ENCODE measurements at places on chromosomes 3 and 15. TPM values are rescaled to one million over a fixed set of nuclear protein-coding genes. Genes with fewer than 3 reads are reported as not detected.

The CCDC54 gene
- 112 TPM for polyA plus RNA-seq

The CEP19 gene
- 17.1 TPM for polyA plus RNA-seq

DNA sequence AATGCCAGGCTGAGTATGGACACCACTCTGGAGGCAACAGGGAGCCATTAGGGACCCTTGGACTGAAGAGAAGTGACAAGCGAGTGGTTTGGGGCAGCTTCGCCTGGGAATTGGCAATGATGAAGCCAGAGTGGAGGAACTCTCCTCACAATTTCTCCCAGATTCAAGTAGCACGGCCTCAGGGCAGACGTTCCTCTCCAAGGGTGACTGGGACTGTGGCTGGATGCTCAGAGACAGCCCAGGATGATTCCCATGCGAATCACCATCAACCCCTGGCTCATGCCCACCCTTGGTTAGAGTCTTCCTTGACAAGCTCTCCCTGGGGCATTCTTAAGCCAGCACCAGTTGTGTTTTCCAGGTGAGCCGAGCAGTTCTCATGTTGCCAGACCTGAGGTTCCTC is 16.3 kb upstream of the DOCK3 start:
- H3K36me3 ChIP-seq = no peaks in the 10 kb centered on the region
- H3K4me3 ChIP-seq = no peak overlapping the region
- no peak overlapping the region for H3K27ac ChIP-seq
- no peaks in the 10 kb centered on the region for H3K4me1 ChIP-seq

DNA sequence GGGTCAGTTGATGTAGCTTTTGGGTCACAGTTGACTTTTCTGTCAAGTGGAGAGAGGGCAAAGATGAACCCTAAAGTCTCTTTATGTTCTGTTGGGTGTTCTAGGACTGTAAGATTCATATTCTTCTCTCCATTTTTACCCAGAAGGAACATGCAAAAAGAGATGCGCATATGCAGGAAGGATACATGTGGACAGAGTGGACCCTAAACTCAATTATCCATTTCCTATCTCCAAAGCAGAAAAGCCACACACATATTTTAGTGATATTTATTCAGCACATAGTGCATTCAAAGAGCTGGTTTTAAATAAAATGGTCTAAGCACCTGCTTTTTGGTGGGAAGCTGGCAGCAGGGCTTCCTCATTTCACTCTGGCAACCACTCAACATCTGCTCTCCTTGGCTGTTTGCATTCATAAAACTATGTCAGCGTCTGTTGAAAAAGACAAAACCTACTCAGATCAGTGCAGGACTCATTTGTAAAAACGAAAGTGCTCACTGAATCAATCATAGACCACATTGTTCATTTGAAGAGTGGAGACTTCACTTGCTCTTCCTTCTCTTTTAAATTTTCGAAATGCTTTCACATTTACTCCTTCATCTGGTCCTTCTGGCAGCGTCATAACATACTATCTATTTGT is 96.6 kb downstream of the SEMA6D start:
- H3K27me3 ChIP-seq = no peaks in the 10 kb centered on the region
- DNase-seq = no peak
- H3K4me3 ChIP-seq = no peak overlapping the region
- H3K27ac ChIP-seq = no peak overlapping the region
- no peaks in the 10 kb centered on the region for H3K36me3 ChIP-seq

DNA sequence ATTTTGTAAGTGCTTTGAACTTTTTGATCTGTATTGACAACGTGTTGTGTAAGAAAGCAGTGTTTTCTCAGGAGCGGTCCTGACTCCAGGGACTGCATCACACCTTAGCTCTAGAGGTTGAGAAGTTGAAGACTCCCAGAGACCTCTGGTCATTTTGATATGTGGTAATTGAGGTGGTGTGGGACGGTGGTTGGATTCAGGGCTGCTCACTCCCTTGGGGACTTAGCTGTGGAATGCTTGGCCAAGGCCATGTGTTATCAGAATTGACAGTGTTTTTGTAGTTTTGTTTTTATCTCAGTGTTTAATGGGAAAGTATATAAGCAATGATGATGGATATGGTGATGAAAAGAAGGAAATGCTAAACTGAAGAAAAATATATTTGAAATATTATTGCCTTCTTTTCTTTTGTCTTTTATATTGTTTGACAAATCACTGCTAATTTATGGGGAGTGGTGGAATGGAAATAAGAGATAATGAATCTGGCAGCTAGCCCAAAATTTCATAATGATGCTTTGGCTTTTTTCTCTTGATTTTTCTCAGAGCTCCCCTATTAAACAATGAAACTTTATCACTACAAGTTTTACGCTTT is 16.0 kb downstream of the CMSS1 start:
- H3K27ac ChIP-seq = no peak overlapping the region
- no peaks in the 10 kb centered on the region for H3K36me3 ChIP-seq
- H3K4me3 ChIP-seq = no peak overlapping the region
- DNase-seq = no peak

DNA sequence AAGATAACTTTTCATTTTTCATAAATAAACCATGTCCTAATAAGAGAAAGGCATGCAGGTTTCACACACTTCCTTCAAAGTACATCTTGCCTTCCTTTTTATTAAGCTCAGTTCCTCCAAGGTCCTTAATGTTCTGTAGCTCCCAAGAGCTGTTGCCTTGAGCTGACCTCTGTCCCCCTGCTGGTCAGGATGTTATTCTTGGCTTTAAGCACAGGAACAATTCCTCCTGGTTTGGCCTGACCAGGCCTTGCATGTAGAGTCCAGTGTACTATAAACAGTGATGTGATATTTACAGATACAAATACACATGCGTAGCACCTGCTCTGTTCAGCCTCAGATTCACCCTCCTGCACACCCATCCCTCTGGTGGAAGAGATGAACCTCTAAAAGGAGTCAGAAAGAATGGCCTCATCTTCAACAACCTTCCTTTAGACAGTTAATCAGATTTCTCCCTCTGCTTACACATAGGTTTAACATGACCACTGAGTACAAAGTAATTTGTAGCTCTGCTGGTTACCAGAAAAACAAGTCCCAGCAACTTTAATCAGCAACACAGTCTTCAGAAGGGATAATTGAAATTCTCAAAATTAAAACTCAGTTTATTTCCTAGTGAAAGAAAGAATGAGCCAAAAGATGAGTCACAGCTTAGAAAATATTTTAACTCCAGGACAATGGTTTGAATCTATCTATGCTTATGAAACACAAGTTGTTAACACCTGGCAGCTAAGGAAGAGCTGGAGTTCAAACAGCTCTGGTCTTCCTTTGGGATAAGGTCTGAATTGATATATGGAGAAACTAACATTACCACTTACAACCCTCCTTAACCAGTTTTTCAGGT is 46.5 kb downstream of the PTPN9 start:
- no peaks in the 10 kb centered on the region for H3K36me3 ChIP-seq
- peaks cover 30% of the 10 kb centered on the region for H3K4me1 ChIP-seq
- no peaks in the 10 kb centered on the region for H3K27me3 ChIP-seq
- peak overlapping the region; percentile 81 for H3K27ac ChIP-seq
- H3K4me3 ChIP-seq = no peak overlapping the region

GRCh38 chr15:58931987-58932588 is 1.4 kb downstream of the SLTM start:
- peak overlapping the region; percentile 92 for H3K4me3 ChIP-seq
- DNase-seq = peak; percentile 67
- no peaks in the 10 kb centered on the region for H3K27me3 ChIP-seq
- peaks cover 17% of the 10 kb centered on the region for H3K4me1 ChIP-seq
- peak overlapping the region; percentile 97 for H3K27ac ChIP-seq

DNA sequence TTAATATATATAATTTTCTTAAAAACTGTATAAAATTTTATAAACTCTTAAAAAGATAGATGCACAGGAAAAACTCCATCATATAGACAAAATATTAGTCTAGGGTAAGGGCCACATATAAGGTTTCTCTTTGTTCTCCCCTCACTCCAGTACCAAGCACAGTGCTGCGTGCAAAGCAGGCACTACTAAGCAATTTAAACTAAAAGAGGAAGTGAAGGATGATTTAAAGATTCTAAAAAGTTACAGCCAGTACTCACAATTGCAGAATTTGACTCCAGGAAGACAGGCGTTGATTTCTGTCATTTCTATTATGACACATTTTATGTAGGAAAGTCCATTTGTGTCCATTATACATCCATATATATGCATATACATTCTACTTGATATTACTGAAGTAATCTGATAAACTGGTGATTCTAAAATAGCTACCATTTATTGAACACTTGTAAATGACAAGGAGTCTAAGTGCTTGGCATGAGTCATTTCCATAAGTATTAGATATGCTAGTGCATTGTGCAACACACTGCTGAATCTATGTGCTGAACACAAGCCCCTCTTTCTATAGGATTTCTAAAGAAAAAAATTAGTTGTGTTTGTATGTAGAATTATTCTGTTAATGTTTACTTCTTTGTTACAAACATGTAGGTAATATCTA is 785.5 kb upstream of the ARRDC4 start:
- H3K4me1 ChIP-seq = no peaks in the 10 kb centered on the region
- no peak overlapping the region for H3K4me3 ChIP-seq
- DNase-seq = no peak
- H3K27ac ChIP-seq = no peak overlapping the region

The SLC9C1 gene
- 20.0 TPM for polyA plus RNA-seq

DNA sequence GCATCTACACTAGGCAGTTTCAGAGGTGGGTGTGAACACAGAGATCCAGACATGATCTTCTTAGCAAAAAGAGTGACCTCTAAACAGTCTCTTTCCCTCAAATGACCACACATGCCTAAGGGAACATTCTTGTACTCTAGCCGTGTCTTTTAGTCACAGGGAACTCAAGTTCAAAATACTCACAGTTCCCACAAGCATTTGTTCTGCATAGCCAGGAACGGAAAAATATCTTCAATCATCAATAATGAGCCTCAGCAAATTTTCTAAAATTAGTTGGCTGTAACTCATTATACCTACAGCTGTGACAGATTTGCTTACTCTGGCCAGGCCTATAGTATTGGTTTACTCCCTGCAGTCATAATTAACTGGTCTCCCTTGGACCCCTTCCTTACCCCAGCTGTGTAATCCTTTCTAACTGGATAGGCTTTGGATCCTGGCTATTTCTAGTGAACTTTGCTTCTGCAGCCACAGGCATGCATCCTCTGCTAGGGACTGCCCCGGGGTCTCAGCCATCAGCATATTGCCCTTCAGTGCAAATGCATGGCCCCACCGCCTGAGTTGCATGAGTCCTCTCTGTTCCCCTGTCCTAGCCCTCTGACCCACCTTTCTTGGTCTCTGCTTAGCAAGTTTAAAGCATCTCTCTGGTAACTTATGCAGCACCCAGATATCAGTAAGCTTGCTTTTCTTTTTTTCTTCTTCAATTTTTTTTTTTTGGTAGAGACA is 56.0 kb upstream of the HACD2 start:
- H3K27ac ChIP-seq = peak overlapping the region; percentile 81
- peaks cover 69% of the 10 kb centered on the region for H3K4me1 ChIP-seq
- H3K27me3 ChIP-seq = no peaks in the 10 kb centered on the region
- H3K36me3 ChIP-seq = no peaks in the 10 kb centered on the region

GRCh38 chr3:14555835-14556234 is 15.7 kb upstream of the GRIP2 start:
- H3K27ac ChIP-seq = no peak overlapping the region
- H3K4me1 ChIP-seq = no peaks in the 10 kb centered on the region
- no peaks in the 10 kb centered on the region for H3K27me3 ChIP-seq
- DNase-seq = peak; percentile 61
- no peak overlapping the region for H3K4me3 ChIP-seq

GRCh38 chr15:100948430-100948762 is 29.2 kb downstream of the LRRK1 start:
- no peaks in the 10 kb centered on the region for H3K27me3 ChIP-seq
- DNase-seq = no peak
- H3K4me3 ChIP-seq = no peak overlapping the region
- H3K4me1 ChIP-seq = no peaks in the 10 kb centered on the region

DNA sequence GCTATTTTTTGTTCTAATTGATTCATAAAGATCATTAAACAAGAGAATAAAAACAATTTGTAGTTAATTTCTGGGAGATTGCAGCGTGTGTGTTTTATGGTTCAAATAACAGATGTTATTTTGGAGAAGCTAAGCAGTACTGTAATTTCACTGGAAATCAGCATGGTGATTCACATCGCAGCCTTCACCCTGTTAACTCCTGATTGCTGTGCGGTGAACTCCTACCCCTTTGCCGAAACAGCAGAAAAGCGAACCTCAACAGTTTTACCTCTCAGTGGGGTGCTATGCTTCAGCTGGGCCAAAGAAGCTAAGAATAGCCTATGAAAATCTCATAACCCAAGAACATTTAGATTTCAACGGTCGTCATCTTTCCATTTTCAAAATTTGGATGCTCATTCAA is 441.5 kb upstream of the RARB start:
- no peak overlapping the region for H3K4me3 ChIP-seq
- no peaks in the 10 kb centered on the region for H3K36me3 ChIP-seq

The GPR160 gene
- 10.4 TPM for polyA plus RNA-seq

DNA sequence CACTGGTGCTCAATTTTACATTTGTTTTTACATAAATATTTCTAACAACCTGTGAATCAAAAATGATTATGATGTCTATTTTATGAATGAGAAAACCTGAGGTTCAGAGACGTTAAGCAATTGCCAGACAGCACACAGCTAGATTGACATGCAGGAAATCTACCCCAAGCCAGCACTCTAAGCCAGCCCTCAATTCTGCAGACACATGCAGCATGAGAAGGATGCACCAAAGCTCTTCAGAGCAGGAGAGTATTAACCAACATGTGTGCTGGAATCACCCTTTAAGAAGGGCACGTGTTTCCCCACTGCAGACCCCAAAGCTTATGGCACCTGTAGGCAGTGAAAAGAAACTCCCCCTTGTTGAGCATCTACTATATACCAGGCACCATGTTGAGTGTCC is 126.1 kb upstream of the ARHGEF3 start:
- DNase-seq = no peak
- H3K4me1 ChIP-seq = peaks cover 33% of the 10 kb centered on the region
- no peaks in the 10 kb centered on the region for H3K36me3 ChIP-seq
- no peaks in the 10 kb centered on the region for H3K27me3 ChIP-seq
- H3K27ac ChIP-seq = no peak overlapping the region

DNA sequence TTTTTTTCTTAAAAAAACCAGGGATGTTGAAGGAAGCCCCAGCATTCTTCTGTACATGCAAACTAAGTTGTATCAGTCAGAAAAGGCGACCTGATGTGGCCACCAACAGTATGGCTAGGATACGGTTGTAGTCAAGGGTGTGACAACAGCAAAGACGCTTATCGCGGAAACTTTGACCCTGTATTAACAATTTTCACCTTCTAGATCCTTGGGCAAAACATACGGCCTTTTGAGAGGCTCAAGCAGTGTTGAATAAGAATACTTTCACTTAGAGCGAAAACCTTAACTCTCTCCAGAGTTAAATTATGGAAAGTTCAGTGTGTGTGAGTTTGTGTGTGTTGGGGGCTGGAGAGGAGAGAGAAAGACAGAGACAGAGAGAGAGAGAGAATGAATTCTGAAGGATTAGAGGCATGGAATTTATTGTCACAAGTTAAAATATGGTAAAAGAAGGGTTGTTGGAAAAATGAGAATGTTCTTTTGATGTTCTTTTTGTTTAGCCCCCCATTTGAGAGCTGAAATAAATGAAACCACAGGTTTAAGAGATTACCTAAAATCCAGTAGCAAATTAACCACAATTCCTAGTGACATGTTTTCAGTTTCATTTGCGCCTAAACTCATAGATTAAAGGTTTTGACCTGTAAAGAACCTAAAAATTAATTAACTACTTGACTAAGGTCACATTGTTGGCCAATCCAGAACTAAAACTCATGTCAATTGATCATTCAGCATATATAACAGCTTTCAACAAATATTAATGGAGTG is 9.2 kb downstream of the ALCAM start:
- no peaks in the 10 kb centered on the region for H3K36me3 ChIP-seq
- H3K27ac ChIP-seq = no peak overlapping the region
- no peaks in the 10 kb centered on the region for H3K4me1 ChIP-seq
- H3K4me3 ChIP-seq = no peak overlapping the region
- no peak for DNase-seq

The GABRA5 gene
- 0.58 TPM for polyA plus RNA-seq

The LXN gene
- 15.1 TPM for polyA plus RNA-seq
